ENCODE measurements at places on chromosomes 2 and 18. TPM values are rescaled to one million over a fixed set of nuclear protein-coding genes. Genes with fewer than 3 reads are reported as not detected.

GRCh38 chr2:153474876-153475435, 3.6 kb downstream of the RPRM start:
- DNase-seq: no peak

DNA sequence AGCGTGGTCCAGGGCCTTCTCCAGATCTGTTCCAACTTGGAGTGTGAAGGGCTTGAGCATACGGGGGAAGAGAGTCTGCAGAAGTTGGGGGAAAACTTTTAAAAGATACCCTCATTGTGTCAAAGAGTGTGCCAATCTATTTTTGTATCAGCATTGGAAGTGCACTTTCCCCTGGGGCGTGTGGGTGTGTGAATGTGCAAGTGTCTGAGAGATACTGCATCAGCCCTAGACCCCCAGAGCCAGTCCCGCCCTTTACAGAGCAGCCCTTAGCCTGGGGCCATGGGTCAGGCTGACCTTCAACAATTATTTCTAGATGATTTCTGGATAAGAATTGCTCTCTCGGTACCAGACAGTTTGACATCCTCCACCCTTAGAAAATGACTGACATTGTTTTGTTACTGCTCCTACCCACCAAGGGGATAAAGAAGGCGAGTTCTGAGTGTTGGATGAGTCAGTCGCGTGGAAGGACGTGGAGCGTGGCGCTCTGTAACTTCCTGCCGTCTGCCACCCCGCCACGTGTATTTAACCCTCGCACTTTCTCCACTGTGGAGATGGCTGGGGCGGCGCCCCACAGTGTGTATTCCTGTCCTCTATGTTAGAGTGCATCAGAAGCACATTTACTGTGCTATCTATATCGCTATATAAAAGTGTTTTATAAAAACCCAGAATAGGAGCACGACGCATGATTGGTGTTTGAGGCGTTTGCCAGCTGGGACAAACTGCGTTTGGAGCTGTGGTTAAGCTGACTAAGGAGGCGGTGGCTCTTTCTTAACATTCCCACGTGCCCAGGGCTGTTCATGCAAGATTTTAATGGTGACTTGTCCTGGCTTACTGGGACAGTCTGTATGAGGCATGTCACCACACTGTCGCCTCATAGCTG, 122.6 kb downstream of the CABLES1 start:
- DNase-seq: no peak

DNA sequence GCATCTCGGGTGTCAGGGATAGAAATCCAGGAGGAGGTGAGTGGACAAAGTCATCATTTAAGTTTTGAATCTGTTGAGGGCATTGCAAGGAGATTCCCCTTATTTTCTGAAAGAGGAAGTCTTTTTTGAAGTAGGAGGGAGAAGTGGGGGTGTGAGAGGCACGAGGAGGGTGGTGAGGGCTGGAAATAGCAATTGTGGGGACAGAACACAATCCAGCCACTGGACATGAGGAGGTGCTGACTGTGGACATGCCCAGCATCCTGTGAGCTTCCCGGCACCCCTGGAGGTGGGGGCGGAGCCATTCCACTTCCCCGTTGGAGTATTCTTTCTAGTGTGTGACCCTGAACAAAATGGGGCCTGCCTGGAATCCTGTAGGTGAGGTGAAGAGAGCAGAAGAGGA, 310.7 kb upstream of the EPAS1 start:
- no peak for DNase-seq

DNA sequence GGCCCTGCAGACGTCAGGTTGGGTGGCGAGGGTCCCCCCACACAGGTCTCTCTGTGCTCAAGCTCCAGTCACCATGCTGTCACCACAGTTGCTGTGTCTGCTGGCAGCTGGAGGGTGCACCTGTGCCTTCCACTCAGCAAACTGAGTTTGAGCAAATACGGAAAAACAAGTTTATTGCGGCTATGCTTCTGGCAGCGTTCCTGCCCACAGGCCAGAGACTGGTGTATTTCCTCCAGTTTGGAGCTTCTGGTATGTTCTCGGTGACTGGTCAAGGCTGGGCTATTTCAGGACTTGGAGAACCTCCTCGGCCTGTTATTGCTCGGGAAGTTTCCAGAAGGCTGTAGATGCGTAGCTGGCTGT, 132.6 kb downstream of the SEPTIN10 start:
- no peak for DNase-seq

DNA sequence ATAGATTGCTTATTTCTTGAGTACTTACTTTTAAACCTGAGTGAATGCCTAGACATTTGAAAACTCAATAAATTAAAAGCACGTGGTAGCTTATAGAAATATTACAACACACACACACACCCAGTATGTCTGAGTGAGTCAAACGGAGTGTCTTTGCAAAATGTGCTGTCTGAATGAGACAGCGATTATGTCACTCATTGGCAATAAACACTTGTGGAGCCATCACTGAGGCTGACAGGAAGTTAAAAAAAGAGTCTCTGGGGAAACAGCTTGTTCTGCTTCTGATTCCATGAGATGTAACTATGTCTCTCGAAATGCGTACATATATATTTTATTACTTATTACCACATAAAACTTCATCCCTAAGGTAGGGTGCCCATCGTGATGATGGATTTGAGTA, 22.3 kb upstream of the VPS4B start:
- DNase-seq: no peak

GRCh38 chr2:201857326-201857725, 51.0 kb downstream of the CDK15 start:
- no peak for DNase-seq

DNA sequence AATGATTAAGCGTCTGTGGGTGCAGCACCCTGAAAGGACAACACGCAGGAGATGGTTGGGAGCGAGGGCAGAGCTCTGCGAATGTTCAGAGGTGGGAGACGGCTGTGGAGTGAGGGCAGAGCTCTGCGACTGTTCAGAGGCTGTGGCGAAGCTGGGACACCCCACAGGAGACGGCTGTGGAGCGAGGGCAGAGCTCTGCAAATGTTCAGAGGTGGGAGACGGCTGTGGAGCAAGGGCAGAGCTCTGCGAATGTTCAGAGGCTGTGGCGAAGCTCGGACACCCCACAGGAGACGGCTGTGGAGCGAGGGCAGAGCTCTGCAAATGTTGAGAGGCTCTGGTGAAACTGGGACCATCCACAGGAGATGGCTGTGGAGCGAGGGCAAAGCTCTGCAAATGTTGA, 40.0 kb upstream of the SNTG2 start:
- DNase-seq: no peak

DNA sequence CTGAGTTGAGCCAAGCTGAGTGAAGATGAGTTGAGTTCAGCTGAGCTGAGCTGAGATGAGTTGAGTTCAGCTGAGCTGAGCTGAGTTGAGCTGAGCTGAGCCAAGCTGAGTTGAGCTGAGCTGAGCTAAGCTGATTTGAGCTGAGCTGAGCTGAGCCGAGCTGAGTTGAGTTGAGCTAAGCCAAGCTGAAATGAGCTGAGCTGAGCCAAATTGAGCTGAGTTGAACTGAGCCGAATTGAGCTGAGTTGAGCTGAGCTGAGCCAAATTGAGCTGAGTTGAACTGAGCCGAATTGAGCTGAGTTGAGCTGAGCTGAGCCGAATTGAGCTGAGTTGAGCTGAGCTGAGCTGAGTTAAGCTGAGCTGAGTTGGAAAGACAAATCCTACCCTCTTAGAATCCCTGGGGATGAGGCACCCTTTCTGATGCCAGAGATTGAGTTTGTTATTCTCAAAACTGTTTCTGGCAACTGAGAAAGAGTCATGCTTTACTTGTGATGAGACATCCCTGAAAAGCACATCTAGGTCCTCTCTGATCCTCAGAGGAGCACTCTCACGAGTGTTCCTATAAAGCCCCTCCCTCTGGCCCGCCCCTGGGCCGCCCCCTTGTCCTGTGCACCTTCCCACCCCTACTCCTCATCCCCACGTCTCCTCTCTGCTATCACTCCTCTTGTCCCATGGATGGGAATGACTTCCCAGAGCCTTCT, 116.5 kb downstream of the MCFD2 start:
- no peak for DNase-seq

- DNase-seq: no peak
Measured at GRCh38 chr2:234861841-234862735, 89.7 kb upstream of the SH3BP4 start.

DNA sequence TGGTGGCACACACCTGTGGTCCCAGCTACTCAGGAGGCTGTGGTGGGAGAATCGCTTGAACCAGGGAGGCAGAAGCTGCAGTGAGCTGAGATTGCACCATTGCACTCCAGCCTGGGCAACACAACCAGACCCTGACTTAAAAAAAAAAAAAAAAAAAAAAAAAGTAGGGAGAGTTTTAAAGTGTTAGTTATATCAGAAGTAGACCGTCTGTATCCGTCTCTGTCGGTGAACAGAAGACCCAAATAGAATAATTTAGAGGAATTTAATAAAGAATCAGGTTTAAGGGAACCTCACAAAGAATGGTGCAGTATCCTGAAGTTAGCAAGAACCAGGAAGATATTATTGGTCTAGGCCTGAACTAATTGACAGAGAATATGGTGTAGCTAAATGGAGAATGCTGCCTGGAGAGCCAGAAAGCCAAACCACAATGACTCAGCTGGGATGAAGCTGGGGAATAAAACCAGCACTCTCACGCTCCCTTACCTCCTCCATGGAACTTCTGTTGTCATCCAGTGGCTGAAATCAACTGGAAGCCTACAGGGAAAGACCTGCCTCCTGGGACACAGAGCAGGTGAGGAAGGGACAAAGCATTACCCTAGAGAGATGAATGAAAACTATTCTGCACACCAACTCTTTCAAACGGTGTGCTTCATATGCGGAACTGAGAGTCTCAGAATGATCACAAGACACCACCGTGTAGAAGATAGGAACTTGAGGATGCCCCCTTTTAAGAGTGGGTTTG, 39.1 kb upstream of the PLEKHM3 start:
- DNase-seq: peak; percentile 73

GRCh38 chr2:11914455-11914854, 168.0 kb downstream of the LPIN1 start:
- DNase-seq: peak; percentile 25

GRCh38 chr18:2515171-2515787, 56.0 kb downstream of the METTL4 start:
- DNase-seq: peak; percentile 58

Gene FSHR
- not detected for total RNA-seq

Gene VPS54
- total RNA-seq: 15.9 TPM

Gene DSG4
- total RNA-seq: not detected

Gene CYS1
- 12.2 TPM for total RNA-seq
